ENCODE measurements at places on chromosomes 3 and 15. TPM values are rescaled to one million over a fixed set of nuclear protein-coding genes. Genes with fewer than 3 reads are reported as not detected.

DNA sequence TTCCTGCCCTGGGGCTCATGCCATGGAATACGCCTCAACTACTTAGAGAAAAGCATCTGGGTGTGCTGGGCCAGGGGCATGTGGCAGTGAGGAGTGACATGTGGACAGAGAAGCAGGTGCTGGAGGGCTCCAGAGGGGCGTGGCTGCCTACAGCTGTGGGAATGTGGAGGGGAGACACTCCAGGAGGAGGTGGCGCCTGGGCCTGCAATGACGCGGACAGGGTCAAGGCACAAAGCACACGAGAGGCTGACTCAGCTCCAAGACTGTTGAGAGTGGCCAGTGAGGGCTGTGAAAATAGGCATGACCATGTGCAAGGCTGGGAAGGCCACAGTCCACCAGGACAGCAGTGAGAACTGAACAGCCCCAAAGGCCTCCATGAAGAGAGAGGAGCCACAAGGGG, 48.5 kb downstream of the PTH1R start:
- DNase-seq = no peak

RSL24D1 gene
- total RNA-seq = 62.2 TPM

DNA sequence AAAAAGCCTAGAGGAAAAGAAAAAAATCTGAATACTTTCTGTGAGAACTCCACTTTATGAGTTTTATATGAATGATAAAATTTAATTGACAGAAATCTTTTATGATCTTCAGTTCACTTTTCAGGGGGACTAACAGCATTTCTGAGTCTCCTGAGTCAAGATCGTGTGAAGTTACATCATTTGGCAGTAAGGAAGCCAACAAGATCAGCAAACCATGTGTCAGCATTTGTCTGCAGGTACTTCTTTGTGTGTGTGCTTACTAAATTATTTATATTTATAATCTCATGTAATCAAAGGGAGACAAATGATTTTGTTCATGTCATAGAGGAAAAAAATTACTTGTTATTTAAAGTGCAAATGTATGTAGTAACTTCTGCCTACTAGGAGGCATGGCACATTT, 217.6 kb downstream of the MBNL1 start:
- no peak for DNase-seq

CX3CR1 gene
- 0.02 TPM for total RNA-seq

DNA sequence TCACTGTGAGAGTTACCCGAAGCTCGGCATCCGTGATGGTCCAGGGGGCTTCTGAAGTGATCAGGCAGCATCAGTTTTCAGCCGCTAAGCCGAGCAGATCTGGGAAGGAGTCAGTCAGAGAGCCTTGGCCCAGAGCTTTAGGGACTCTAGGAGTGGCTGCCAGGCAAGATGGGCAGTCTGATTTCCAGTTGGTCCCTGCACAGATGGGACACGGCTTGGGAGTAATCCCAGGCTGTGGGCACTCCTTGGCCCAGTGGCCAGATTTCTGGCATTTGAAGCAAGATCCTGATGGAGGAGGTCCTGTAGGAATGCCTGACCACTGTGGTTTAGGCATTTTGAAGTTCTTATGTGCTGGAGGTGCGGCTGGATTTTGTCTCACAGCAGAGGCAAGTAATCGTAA, 10.5 kb upstream of the IP6K2 start:
- no peak for DNase-seq

- DNase-seq = no peak
These were observed 382.4 kb upstream of the GBE1 start for GRCh38 chr3:82143661-82144412.

- DNase-seq = no peak
These were observed 42.6 kb upstream of the POLG start for GRCh38 chr15:89377024-89377841.

PPP1R14D gene
- not detected for total RNA-seq

SMAD6 gene
- 12.7 TPM for total RNA-seq

- DNase-seq = peak; percentile 36
These were observed 681.3 kb downstream of the ROBO1 start for GRCh38 chr3:79086514-79086913.

- DNase-seq = peak; percentile 2
These were observed 47.0 kb upstream of the LHFPL4 start for GRCh38 chr3:9600597-9600996.

TMC3 gene
- not detected for total RNA-seq

DNA sequence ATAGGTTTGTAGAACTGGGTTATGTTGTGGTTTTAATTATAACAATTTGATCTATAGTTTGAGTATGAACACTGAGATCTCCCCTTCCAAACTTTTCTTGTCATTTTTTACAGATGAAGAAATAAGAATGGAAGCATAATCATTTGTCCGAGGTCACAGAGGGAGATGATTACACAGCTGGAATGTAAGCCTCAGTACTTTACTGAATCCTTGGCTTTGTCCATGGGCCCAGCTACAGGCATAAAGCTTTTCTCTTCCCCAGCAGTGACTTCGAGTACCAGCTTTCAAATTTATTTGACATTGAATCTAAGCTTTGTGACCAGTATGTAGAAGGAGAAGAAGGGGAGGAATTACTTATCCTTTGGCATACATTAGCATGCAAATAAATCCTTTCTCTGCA, 80.9 kb upstream of the DCBLD2 start:
- DNase-seq = peak; percentile 72

GRCh38 chr15:48644467-48644826, 1.1 kb downstream of the FBN1 start:
- peak; percentile 58 for DNase-seq

DNA sequence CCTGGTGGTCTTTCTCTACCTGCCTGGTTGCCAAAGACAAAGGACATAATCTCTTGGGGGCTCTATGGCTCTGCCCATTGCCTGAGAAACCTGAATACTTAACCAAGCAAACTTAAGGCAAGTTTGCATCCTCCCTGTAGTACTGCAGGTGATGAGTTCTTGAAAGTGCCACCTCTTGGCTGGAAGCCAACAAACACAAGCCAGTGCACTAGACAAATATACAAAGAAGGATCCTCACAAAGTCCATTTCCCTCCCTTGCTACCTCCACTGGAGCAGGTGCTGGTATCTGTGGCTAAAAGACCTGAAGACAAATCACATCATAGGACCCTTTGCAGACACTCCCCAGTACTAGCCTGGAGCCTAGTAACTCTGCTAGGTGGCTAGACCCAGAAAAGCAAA, 772.3 kb downstream of the SI start:
- DNase-seq = no peak

- no peak for DNase-seq
These were observed 209.7 kb downstream of the WDR72 start for GRCh38 chr15:53549697-53550305.

- peak; percentile 83 for DNase-seq
These were observed 587 bp downstream of the NPHP3 start for GRCh38 chr3:132721479-132722164.

Data from M059J (cell line).